ENCODE measurements at places on chromosomes 7 and 10. TPM values are rescaled to one million over a fixed set of nuclear protein-coding genes. Genes with fewer than 3 reads are reported as not detected.

- DNase-seq = no peak
Observed at GRCh38 chr10:71838264-71839211, 12.5 kb downstream of the PSAP start.

GRCh38 chr10:56880606-56881005 lies 519.5 kb upstream of the ZWINT start:
- no peak for DNase-seq

GRCh38 chr7:2106924-2107323 lies 125.8 kb downstream of the MAD1L1 start:
- DNase-seq = no peak

DNA sequence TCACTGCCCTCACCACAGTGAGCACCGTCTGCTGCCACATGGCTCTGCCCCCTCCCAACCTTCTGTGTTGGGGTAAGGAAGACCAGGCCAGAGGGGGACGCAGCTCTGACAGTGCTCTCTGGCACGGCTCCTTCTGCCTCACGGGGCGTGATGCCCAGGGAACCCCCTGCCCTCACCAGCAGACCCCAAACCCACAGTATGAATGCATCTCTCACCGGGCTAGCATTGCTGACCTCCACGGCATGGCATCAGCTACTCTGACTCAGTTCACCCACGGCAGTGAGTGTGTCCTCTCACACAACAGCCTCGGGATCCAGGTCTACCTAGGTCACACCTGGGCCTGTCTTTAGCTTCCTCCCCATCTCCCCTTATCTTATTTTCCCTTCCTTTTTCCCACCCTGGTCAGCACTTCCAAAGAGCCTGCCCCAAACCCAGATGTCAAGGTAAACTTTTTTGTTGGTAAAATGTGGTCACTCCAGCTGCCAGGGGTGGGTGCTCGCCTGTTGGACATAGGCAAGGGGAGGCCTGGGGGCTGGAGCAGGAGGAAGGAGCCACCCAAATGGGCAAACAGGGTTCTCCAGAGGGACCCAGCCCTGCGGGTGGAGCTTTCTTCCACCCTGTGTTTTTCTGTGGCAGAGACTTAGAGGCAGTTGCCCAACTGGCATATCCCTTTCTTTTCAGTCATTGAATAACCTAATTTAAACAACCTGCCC lies 4.4 kb downstream of the CALML3 start:
- DNase-seq = no peak

DNA sequence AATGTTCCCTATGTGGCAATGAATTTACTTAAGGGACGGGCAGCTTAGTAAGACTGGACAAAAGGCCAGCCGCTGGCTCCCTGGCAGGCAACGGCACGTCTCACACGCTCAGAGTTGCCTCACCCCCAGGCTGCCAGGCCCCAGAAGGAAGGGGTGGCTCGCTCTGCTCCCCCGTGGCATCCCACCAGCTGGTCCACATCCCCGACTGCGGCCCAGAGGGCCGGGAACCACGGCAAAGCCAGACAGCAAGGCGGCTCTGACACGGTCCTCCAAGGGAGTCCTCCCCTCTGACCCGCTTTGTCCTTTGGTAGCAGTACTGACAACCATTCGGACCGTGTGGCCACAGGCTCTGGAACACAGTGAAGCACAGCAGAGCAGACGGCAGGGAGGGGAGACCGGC lies 34.1 kb downstream of the NUDT1 start:
- no peak for DNase-seq

LRRC18 gene
- total RNA-seq = not detected

VWA2 gene
- total RNA-seq = 0.07 TPM

TUBB8 gene
- not detected for total RNA-seq

DNA sequence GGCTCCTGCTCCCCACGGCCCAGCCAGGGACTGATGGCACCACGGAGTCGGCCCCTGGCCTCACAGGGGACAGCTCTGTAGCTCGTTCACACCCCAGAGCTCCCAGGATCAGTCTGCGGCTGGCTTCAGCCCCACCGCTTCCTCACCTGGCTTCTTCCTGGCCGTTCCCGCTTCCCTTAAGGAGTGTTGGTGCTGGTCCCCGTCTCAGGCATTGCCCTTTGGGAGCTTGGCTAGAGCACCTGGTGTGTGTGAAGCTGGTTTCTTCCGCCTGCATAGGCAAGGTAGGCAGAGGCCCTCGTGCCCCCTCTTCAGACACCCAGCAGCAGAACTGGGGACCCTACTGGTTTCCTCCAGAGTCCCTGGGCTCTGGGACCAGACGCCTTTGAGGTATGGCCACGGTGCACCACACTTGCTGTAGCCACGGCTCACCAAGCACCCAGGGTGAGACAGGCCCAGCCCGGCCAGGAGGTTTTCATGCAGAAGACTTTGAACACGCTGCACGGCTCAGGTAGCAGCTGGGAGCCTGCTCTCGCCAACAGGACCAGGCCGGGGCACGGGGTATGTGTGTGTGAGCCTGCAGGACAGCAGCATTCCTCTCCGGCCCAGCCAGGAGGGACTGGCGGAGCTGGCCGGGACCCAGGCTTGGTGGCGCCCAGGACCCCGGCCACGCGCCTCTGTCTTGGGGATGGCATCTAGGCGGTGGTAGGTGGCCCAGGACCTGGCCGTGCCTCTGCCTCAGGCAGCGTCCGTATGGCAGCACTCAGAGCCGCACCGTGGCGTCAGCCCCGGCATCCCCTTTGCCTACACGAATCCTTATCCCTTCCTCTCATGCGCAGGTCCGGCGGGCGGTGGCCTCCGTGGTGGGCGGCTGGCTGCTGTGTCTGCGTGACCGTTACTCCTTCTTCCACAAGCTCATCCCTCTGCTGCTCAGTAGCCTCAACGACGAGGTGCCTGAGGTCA lies 13.2 kb upstream of the PRKAR1B start:
- DNase-seq = no peak

GRCh38 chr7:132377703-132378584 lies 198.3 kb downstream of the PLXNA4 start:
- DNase-seq = no peak

GRCh38 chr7:70456719-70457118 lies 675.2 kb upstream of the GALNT17 start:
- DNase-seq = no peak

UCMA gene
- total RNA-seq = not detected

- no peak for DNase-seq
Observed at GRCh38 chr10:129999140-129999539, 35.1 kb upstream of the EBF3 start.

BHLHA15 gene
- not detected for total RNA-seq

DNA sequence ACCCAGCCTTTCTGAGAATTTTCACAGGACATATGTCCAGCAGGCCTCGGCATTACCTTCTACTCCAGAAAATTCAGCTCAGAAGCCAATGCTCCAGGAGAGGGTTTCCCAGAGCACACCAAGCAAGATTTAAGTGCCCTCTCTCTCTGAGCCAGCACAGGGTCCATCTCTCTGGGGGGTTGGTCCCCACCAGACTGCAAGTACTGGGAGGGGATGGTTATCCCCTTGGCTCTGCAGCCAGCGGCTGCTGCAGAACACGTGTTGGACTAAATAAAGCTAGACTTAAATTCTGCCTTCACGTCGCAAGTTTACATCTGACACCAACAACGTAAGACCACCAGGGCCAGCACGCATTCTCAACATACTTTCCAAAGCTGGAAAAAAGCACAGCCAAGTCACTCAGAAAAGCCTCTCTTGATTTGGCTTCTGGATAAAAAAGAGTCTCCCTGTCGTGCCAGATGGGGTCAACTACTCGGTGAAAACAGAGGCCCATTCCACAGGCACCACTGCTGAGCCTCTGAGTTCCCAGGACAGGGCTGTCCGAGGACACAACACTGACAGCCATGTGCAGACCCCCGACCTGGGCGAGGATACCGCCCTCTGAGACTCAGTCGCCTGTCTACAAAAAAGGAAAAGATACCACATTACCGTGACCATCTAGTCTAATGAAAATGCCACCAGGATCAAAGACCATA lies 77.3 kb downstream of the CTBP2 start:
- DNase-seq = no peak

- DNase-seq = no peak
Observed at GRCh38 chr7:7479275-7479805, 56.3 kb downstream of the COL28A1 start.

MLLT10 gene
- 35.4 TPM for total RNA-seq

FAM25G gene
- not detected for total RNA-seq

SLC26A5 gene
- total RNA-seq = not detected

DNA sequence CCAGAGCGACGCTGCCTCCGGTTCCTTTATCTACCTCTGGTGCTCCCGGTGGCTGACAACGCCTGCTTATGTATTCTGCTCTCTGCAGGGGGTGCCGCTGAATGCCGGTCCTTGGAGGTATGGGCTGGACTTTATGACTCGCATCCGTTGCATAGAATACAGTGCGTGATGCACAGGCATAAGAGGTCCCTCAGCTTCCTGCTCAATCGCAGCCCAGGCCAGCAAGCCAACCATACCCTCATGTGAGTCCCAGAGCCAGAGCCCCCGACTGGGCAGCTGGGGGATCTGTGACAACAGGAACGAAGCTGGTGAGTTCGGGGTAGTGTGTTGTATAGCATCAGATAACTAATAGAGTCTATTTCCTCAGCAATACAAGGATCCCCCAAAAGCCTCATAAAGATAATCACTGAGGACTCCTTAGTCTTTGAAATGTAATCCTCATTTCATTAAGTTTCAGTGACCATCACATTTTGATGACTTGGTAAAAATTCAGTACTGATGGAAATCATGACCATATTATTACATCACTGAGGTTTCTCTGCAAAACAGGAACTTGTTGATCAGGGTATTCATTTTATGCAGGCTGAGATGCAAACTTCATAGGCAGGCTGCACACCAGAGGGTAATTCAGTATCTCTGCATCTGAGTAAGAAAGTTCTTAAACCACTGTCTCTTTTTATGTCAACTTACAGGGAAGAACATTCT lies 607.8 kb downstream of the PTPRN2 start:
- DNase-seq = no peak

GPRIN2 gene
- total RNA-seq = not detected

- no peak for DNase-seq
Observed at GRCh38 chr10:117578490-117578889, 35.9 kb downstream of the EMX2 start.

COG5 gene
- 40.7 TPM for total RNA-seq

AZGP1 gene
- not detected for total RNA-seq

RELN gene
- not detected for total RNA-seq

TMEM236 gene
- 0.10 TPM for total RNA-seq

ANXA8L1 gene
- not detected for total RNA-seq

- no peak for DNase-seq
Observed at GRCh38 chr7:1045069-1046063, 1.0 kb downstream of the GPR146 start.

DNA sequence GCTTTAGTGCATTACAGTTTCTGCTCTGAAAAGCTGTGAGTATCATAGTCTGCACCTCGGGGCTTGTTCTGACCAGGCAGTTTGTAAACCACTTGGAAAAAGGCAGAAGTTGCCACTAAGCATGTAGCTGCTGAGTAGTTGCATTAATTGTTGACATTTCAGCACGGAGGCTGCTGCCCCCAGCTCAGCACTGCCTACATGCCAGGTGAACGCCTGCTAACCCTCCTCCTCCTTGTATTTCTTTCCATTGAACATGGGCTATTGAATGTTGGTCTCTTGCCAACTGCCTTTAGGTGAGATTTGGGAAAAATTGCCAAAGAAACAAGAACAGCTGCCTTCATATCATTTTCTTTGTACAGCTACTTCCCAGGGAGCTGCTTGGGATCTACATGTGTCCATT lies 164.2 kb downstream of the RAPGEF5 start:
- no peak for DNase-seq

NACAD gene
- total RNA-seq = 0.10 TPM

GRCh38 chr7:15446722-15447121 lies 115.1 kb downstream of the AGMO start:
- no peak for DNase-seq

DNA sequence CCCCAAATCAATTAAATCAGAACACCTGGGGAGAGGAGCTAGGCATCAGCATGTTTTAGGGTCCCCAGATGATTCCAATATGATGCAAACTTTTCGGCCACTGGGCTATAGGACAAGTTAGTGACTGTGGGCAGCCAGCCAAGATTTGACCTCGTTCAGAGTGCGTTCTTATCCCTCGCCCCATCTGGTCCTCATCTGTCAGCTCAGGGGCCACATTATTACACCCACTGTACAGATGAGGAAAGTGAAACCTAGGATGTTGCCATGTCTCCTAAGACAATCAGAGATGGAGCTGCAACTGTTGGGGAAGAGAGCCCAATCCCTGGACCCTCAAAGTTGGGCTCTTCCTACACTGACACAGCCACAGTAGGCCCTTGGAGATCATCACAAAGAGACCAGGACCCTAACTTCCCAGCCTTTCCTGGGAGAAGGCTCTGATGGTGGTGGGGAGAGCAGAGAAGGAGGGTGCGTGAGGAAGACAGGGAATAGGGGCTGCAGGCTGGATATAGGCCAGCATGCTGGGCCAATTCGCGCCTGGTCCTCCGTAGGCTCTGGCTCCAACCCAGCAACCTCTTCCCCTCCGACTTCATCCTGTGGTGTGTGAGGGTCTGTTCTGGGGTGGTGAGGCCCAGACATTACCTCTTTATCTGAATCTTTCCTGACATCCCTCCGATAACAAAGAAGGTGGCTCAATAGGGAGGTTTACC lies 109.4 kb upstream of the ZMIZ1 start:
- DNase-seq = no peak

MMD2 gene
- not detected for total RNA-seq
